Muscle of leg (tissue), 16 donors: ENCODE measurements at places on chromosomes 12 and 14. TPM values are rescaled to one million over a fixed set of nuclear protein-coding genes. Genes with fewer than 3 reads are reported as not detected.

The SERPINA12 gene
- not detected for total RNA-seq

The MYH7 gene
- total RNA-seq = 124 TPM

The SLC17A8 gene
- 0.35 TPM for total RNA-seq

The MGAT4C gene
- total RNA-seq = 1.1 TPM

The CACNA2D4 gene
- 1.6 TPM for total RNA-seq

The PLCZ1 gene
- total RNA-seq = not detected

The TOGARAM1 gene
- total RNA-seq = 22.1 TPM

The SLCO1B1 gene
- total RNA-seq = 0.04 TPM

The GLIPR1L1 gene
- not detected for total RNA-seq

- H3K27ac ChIP-seq = no peak overlapping the region
- no peaks in the 10 kb centered on the region for H3K4me1 ChIP-seq
- no peak overlapping the region for H3K4me3 ChIP-seq
- no peaks in the 10 kb centered on the region for H3K36me3 ChIP-seq
- no peaks in the 10 kb centered on the region for H3K27me3 ChIP-seq
Observed at GRCh38 chr12:32902287-32902997, 5.9 kb upstream of the PKP2 start.

- peaks cover 2% of the 10 kb centered on the region for H3K27me3 ChIP-seq
- peaks cover 6% of the 10 kb centered on the region for H3K4me1 ChIP-seq
- H3K36me3 ChIP-seq = no peaks in the 10 kb centered on the region
Observed at GRCh38 chr12:114998750-114999128, 314.8 kb upstream of the TBX3 start.

DNA sequence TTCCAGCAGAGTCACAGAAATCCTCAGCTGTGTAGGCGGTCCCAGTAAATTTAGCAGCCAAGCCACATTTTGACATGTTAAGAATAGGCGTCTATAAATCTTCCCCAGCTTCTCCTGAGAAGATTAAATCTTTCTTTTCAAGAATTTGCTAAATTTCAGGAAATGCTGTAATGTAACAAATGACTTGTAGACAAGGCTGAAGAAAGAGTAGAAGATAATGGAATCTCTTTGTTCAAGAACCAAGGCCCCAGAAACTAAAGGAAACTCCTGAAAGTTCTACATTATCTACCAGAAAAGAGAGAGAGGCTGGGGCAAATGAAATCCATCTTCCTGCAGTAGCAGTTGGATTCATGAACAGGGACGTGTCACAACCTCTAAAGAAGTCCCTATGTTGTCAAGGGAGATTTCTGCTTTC, 760.3 kb downstream of the NOVA1 start:
- no peak overlapping the region for H3K27ac ChIP-seq
- no peaks in the 10 kb centered on the region for H3K27me3 ChIP-seq

GRCh38 chr12:56387152-56387736, 24.6 kb upstream of the APOF start:
- no peak overlapping the region for H3K27ac ChIP-seq
- H3K4me1 ChIP-seq = no peaks in the 10 kb centered on the region
- no peak overlapping the region for H3K4me3 ChIP-seq
- no peaks in the 10 kb centered on the region for H3K36me3 ChIP-seq
- no peak for DNase-seq

GRCh38 chr12:113333877-113334785, 778 bp downstream of the SLC8B1 start:
- H3K27me3 ChIP-seq = peaks cover 5% of the 10 kb centered on the region
- H3K36me3 ChIP-seq = peaks cover 21% of the 10 kb centered on the region
- peaks cover 20% of the 10 kb centered on the region for H3K4me1 ChIP-seq
- H3K27ac ChIP-seq = no peak overlapping the region

DNA sequence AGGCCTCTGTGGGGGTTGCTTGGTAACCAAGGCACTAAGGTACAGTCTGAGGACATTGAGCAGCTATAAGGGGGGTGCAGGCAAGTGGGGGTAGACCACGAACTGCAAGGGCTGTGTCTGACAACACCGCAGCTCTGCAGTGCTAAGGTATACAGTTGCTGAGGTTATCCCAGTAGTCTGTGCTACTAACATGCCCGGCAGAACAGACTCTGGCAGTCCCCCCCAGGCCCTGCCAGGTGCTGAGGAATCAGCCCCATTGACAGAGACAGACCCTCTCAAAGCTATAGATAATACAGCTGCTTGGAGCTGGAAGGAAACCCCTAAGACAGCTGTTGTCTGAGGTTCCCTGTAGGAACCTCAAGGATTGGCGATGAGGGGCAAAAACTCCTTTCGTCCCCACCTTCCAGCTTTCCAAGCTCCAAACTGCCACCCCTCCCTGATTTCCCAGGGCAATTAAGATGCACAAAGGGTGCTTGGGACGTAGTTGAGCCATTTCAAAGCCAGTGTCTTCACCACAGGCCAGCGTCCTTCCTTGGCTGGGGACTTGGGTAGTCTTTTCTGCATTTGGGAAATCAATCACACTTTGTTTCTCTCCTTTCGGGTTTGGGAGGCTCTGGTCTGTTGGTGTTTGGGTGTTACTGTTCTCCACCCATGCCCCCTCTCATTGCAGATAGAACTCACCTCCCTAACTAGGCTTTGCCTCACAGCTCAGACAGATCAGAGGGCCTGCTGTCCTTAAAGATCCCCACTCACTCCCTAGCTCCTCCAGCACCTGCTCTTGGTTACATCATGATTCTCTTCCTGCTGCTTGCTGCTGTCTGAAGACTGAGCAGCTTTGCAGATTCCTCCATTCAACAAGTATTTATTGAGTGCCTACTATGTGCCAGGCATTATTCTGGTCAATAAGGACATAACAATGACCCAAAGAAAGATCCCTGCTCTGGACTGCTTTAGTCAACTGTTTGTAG, 2.0 kb upstream of the MYH7 start:
- no peaks in the 10 kb centered on the region for H3K36me3 ChIP-seq
- peak overlapping the region; percentile 88 for H3K27ac ChIP-seq
- H3K27me3 ChIP-seq = no peaks in the 10 kb centered on the region
- H3K4me3 ChIP-seq = no peak overlapping the region

DNA sequence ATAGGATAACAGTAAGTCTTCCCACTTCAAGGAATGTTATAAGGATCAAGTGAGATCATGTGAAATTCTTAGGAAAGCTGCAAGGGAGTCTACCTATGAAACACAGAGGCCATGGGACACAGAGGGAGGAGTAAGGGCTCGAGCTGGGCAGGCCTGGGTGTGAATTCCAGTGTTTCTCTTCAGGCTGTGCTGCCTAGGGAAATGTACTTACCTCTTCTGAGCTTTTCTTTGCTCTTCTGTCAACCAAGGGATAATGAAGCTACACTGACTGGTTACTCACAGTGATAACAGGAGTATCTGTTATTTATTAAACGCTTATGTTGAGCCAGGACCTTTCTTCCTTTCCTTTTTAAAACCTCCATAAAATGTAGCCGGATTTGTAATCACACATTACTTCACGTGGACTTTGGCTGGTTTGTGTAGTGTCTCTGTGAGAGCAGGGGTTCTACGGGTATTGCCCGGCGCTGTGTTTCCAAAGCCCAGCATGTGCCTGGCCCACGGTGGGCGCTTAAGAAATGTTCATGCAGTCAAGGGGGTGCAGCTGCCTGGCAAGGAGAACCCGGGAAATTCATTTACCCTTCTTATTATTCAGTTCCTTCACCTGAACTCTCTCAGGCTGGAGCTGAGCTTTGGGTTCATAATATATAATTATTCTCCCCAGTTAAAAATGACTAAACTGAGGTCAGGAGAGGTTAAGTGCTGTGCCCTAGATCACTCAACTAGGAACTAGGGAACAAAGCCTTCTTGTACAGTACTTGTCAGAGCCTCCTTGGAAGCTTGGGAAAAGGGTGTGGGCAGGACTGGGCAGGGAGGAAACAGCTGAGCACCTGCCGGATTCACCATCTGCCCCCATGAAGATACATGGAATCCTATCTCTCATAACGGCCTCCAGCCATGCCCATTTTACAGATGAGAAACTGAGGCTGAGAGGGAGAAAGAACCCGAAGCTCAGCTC, 214.2 kb downstream of the CACNA1C start:
- H3K4me3 ChIP-seq = no peak overlapping the region
- peaks cover 30% of the 10 kb centered on the region for H3K4me1 ChIP-seq
- H3K36me3 ChIP-seq = no peaks in the 10 kb centered on the region

GRCh38 chr12:38389614-38390013, 73.0 kb downstream of the ALG10B start:
- no peaks in the 10 kb centered on the region for H3K36me3 ChIP-seq
- H3K27me3 ChIP-seq = no peaks in the 10 kb centered on the region
- no peak for DNase-seq
- no peaks in the 10 kb centered on the region for H3K4me1 ChIP-seq
- no peak overlapping the region for H3K27ac ChIP-seq

- no peaks in the 10 kb centered on the region for H3K27me3 ChIP-seq
- H3K4me3 ChIP-seq = no peak overlapping the region
- H3K4me1 ChIP-seq = no peaks in the 10 kb centered on the region
- no peak overlapping the region for H3K27ac ChIP-seq
- DNase-seq = no peak
Observed at GRCh38 chr14:67965696-67966095, 146.1 kb downstream of the RAD51B start.

DNA sequence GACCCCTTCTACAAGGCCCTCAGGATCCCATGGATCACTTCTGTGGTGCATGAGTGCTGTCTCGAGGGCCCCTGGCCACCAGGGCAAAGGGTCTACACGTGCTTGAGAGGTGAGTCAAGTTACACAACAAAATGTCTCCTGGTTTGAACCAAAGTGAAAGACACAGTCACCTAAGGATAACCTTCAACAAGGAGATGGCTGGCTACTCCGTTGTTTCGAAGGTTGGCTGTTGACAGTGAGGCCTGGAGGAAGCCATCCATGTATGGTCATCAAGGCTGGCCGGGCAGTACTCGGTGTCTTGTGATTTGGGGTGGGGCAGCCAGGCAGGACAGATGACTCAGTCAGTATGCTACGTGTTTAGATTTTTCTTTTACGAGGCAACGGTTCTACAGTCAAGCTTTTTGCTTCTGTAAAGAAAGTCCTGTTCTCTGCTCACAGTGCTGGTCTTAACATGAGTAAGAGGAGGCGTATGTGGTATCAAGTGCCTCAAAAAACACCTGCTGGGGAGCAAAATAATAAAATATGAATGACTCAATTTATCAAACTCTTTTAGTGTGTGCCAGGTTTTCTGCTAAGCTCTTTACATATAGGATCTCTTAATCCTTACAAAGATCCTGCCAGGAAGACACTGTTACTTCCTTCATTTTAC, 18.0 kb upstream of the NT5DC3 start:
- no peaks in the 10 kb centered on the region for H3K4me1 ChIP-seq
- H3K27me3 ChIP-seq = peaks cover 2% of the 10 kb centered on the region
- no peak overlapping the region for H3K4me3 ChIP-seq
- H3K36me3 ChIP-seq = no peaks in the 10 kb centered on the region

GRCh38 chr14:95561001-95561412, 26.2 kb downstream of the GLRX5 start:
- H3K4me1 ChIP-seq = peaks cover 12% of the 10 kb centered on the region
- H3K36me3 ChIP-seq = no peaks in the 10 kb centered on the region
- peaks cover 5% of the 10 kb centered on the region for H3K27me3 ChIP-seq

- H3K4me3 ChIP-seq = no peak overlapping the region
- H3K36me3 ChIP-seq = no peaks in the 10 kb centered on the region
- H3K27ac ChIP-seq = no peak overlapping the region
- H3K4me1 ChIP-seq = no peaks in the 10 kb centered on the region
Observed at GRCh38 chr12:75482646-75483045, 2.1 kb downstream of the GLIPR1 start.

DNA sequence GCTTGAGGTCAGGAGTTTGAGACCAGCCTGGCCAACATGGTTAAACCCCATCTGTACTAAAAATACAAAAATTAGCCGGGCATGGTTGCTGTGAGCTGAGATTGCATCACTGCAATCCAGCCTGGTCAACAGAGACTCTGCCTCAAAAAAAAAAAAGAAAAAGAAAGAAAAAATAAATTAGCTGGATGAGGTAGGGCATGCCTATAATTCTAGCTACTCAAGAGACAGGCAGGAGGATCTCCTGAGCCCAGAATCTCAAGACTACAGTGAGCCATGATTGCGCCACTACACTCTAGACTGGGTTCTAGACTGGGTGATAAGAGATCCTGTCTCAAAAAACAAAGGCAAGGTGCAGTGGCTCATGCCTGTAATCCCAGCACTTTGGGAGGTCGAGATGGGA, 16.9 kb downstream of the PPP4R3A start:
- H3K27ac ChIP-seq = no peak overlapping the region
- H3K36me3 ChIP-seq = no peaks in the 10 kb centered on the region
- H3K27me3 ChIP-seq = no peaks in the 10 kb centered on the region

DNA sequence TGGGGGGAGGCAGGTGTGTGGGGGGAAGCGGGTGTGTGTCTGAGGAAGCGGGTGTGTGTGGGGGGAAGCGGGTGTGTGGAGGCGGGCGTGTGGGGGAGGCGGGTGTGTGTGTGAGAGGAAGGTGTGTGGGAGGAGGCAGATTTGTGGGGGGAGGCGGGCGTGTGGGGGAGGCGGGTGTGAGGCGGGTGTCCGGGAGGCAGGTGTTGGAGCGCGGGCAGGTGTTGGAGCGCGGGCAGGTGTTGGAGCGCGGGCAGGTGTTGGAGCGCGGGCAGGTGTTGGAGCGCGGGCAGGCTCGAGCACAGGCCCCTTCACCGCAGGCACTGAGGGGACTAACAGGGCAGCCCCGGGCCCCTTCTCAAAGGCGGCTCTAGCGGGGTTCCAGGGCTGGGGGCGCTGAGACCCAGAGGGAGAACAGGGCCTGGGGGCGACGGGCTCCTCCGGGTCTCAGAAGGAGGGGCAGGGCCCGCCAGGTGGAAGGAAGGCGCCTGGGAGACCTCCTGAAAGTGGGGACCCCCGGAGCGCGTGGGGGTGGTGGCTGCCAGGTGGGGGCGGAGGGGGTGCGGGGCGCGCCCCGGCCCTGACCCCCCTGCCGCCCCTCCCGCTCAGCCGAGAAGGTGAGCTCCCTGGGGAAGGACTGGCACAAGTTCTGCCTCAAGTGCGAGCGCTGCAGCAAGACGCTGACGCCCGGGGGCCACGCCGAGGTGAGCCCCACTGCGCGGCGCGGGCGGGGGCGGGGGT, 3.2 kb downstream of the CRIP2 start:
- peaks cover 72% of the 10 kb centered on the region for H3K4me1 ChIP-seq
- DNase-seq = peak; percentile 54
- peak overlapping the region; percentile 95 for H3K27ac ChIP-seq
- peaks cover 7% of the 10 kb centered on the region for H3K27me3 ChIP-seq

DNA sequence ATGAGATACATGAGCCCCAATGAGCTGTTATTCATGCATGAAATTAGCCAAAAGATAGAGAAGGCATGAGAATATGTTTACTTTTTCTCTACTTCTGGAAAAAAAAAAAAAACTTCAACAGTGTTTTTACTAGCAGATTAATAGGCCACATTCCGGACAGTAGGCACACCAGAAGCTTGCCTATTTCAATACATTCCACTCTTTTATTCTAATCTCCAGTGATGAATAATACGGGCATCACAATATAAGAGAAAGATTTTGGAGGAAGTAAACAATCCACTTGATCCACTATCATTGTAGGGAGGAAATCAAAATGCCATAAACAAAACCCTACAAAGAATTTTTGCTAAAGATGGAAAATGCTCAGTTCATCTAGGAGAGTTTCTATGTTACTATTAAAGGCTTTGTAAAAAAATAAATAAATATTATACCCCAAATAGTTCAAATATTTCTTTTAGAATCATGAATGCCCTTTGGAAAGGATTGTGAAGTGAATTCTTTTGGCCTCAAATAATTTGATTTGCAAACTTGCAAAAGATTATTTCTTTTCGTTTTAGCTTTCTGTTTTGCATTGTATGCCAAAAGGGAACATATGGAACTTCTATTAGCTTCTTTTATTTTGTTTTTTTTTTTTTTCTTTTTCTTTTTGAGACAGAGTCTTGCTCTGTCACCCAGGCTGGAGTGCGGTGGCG, 232.6 kb downstream of the EPS8 start:
- peaks cover 2% of the 10 kb centered on the region for H3K4me1 ChIP-seq
- no peak overlapping the region for H3K4me3 ChIP-seq
- no peaks in the 10 kb centered on the region for H3K36me3 ChIP-seq
- peak; percentile 76 for DNase-seq
- no peak overlapping the region for H3K27ac ChIP-seq
- no peaks in the 10 kb centered on the region for H3K27me3 ChIP-seq
